ENCODE measurements at places on chromosomes 5 and 9. TPM values are rescaled to one million over a fixed set of nuclear protein-coding genes. Genes with fewer than 3 reads are reported as not detected.

- no peak overlapping the region for H3K27ac ChIP-seq
- H3K4me3 ChIP-seq = no peak overlapping the region
- no peaks in the 10 kb centered on the region for H3K27me3 ChIP-seq
- H3K4me1 ChIP-seq = peaks cover 41% of the 10 kb centered on the region
- no peak for DNase-seq
- H3K36me3 ChIP-seq = peaks cover 2% of the 10 kb centered on the region
Observed at GRCh38 chr9:114606597-114607207, 4.4 kb upstream of the TMEM268 start.

- DNase-seq = no peak
- H3K36me3 ChIP-seq = no peaks in the 10 kb centered on the region
- no peak overlapping the region for H3K4me3 ChIP-seq
Observed at GRCh38 chr5:76225336-76225735, 142.2 kb downstream of the SV2C start.

DNA sequence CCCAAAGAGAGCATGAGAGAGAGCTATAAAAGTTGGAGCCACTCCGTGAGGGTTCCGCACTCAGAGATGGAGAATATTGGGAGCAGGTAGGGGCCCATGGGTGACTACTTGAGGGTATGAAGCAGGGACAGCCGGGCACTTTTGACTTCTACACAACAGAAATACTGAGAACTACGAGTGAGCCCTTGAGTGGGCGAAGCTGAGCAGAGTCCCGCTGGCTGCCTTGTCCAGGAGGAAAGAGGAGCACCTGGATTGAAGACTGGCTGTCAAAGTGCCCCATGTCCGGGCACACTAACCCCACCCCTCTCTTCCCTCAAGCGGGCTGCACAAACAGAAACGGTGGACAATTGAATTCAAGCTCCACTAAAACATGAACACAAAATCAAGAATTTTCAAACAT lies 33.6 kb downstream of the FYB1 start:
- peaks cover 26% of the 10 kb centered on the region for H3K4me1 ChIP-seq
- no peak overlapping the region for H3K4me3 ChIP-seq
- no peaks in the 10 kb centered on the region for H3K36me3 ChIP-seq
- no peak overlapping the region for H3K27ac ChIP-seq

- DNase-seq = no peak
- H3K27me3 ChIP-seq = no peaks in the 10 kb centered on the region
Observed at GRCh38 chr5:19261879-19262278, 726.1 kb downstream of the CDH18 start.

GRCh38 chr9:121613009-121613752 lies 38.3 kb upstream of the DAB2IP start:
- H3K4me1 ChIP-seq = peaks cover 20% of the 10 kb centered on the region
- no peak overlapping the region for H3K4me3 ChIP-seq
- peak; percentile 20 for DNase-seq

The ZBTB6 gene
- 19.9 TPM for total RNA-seq

The UBAC1 gene
- total RNA-seq = 32.4 TPM

The STPG3 gene
- total RNA-seq = not detected

The HIGD2A gene
- total RNA-seq = 80.1 TPM

DNA sequence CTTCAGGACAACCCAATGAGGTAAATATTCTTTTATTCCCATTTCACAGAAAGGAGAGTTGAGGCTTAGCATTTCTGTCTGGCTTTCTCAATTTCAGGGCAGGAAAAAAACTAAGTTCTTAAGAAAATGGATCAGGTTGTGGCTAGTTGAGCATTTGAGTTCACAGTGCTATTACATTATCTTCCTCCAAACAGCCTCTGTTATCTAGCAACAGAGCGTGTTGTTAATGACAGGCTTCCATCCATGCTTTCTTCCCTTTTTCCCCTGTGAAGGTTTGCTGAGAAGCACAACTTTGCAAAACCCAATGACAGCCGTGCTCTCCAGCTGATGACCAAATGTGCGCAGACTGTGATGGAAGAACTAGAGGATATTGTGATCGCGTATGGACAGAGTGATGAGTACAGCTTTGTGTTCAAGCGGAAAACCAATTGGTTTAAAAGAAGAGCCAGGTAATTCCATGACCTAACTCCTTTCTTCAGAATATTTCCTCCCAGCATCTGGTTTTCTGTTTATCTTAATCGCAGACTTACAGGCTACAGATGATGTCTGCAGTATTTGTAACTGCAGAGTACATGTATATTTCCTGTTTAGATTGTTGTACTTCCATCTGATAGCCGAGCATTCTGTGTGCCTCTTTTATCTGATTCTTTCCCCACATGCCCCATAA lies 1.5 kb downstream of the THG1L start:
- H3K36me3 ChIP-seq = peaks cover 5% of the 10 kb centered on the region
- peaks cover 26% of the 10 kb centered on the region for H3K4me1 ChIP-seq
- no peak overlapping the region for H3K27ac ChIP-seq
- no peaks in the 10 kb centered on the region for H3K27me3 ChIP-seq
- no peak for DNase-seq
- no peak overlapping the region for H3K4me3 ChIP-seq

The PTGES gene
- not detected for total RNA-seq

DNA sequence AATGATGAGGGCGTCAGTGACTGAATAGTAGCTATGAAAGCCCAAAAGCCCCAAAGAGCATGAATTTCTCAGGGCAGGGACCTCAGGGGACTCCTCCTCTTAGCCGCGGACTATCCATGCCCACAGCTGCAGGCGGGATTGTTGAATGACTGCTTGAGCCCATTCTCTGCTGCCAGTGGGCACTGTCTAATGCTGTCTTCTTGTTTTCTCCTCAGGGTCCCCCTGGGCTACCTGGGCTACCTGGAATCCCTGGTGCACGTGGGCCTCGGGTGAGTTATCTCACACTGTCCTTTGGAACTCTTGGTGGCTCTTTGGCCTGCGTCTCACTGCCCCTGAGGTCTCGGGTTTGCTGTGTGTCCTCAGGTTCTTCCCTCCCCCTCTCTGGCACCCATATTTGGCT lies 22.7 kb downstream of the COL27A1 start:
- DNase-seq = no peak
- no peaks in the 10 kb centered on the region for H3K27me3 ChIP-seq
- H3K4me1 ChIP-seq = no peaks in the 10 kb centered on the region
- H3K4me3 ChIP-seq = no peak overlapping the region
- H3K36me3 ChIP-seq = no peaks in the 10 kb centered on the region

- no peaks in the 10 kb centered on the region for H3K36me3 ChIP-seq
- H3K4me1 ChIP-seq = no peaks in the 10 kb centered on the region
- no peak overlapping the region for H3K27ac ChIP-seq
- no peak overlapping the region for H3K4me3 ChIP-seq
Observed at GRCh38 chr5:4929092-4929655, 211.0 kb upstream of the ADAMTS16 start.

GRCh38 chr5:180548563-180548962 lies 42.7 kb downstream of the SCGB3A1 start:
- no peaks in the 10 kb centered on the region for H3K4me1 ChIP-seq
- no peak overlapping the region for H3K27ac ChIP-seq
- no peak for DNase-seq
- peaks cover 29% of the 10 kb centered on the region for H3K36me3 ChIP-seq
- H3K27me3 ChIP-seq = no peaks in the 10 kb centered on the region
